Ureter (tissue), 1 donor: ENCODE measurements at places on chromosomes 1 and 21. TPM values are rescaled to one million over a fixed set of nuclear protein-coding genes. Genes with fewer than 3 reads are reported as not detected.

MYOM3 gene
- 0.65 TPM for total RNA-seq

HNRNPCL2 gene
- not detected for total RNA-seq

CD101 gene
- 1.1 TPM for total RNA-seq

DNA sequence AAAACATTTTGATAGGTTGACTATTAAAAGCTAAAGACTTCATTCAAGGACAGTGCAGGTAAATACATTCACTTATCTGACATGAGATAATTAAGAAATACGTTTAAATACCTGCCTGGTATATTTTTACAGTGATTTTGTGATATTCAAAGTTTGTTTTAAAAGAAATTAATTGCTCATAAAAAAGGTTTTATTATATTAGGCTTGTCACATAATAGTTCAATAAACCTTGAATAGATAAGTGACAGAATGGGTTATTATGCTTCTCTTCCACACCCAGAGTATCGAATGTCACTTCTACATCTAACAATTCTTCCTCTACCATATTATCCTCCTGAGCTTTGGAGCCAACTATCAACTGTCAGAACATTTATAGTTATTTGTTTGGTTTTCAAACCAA lies 60.0 kb downstream of the LTN1 start:
- DNase-seq = no peak

GRCh38 chr1:186738926-186739325 lies 58.7 kb upstream of the PTGS2 start:
- no peak for DNase-seq

- DNase-seq = no peak
Observed at GRCh38 chr1:14363036-14363590, 235.4 kb upstream of the KAZN start.

DNA sequence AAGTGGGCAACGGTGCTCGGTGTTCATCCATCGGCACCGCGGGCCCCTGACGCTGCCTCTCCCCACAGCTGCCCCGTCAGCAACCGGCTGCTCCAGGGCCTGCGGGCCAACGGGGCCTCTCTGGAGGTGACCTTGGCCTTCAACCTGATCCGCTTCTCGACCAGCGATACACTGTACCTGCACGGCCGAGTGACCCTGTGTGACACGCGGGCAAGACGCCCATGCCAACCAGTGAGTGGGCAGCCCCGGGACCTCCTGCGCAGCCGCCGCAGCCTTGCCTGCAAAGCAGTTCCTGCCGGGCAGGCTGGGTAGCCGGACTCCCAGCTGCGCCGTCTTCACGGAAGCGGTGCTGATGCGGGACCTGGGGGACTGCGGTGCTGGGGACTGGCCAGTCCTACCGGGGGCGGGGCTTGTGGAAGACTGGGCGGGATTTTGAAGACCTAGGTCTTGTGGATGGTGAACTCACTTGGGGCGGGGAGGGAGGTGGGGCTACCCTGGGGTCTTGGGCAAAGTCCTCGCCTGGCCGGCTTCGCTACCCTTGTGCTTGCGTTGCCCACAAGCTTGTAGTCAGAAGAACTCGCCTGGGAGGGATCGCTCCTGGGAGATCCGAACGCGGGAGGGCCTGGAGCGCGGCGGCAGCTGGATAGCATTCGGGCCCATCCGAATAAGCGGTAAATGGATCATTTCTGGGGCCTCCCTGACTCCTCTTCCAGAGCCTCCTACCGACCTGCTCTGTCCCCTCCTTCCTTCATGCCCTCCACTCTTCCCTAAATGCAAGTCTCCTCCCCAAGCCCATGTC lies 8.8 kb upstream of the CEP85 start:
- peak; percentile 69 for DNase-seq
